A549 treated with AZD2906 at 1 μM for 4 hours (cell line): ENCODE measurements at places on chromosomes 2 and 18. TPM values are rescaled to one million over a fixed set of nuclear protein-coding genes. Genes with fewer than 3 reads are reported as not detected.

TMEM200C gene
- 0.01 to 0.05 TPM in 2 of 5 replicates, not detected in the others for total RNA-seq

DSG4 gene
- not detected in 5 replicates for total RNA-seq

LYPD1 gene
- 13.7 to 20.5 TPM (median 15.7 TPM) in 5 replicates for total RNA-seq

RBMS1 gene
- 46.8 to 55.8 TPM (median 51.8 TPM) in 5 replicates for total RNA-seq

TMEM198 gene
- total RNA-seq: 0.62 to 1.2 TPM (median 0.96 TPM) in 5 replicates

RBKS gene
- total RNA-seq: 6.7 to 8.4 TPM (median 8.1 TPM) in 5 replicates

CREG2 gene
- 6.2 to 12.4 TPM (median 10.5 TPM) in 5 replicates for total RNA-seq

APOB gene
- total RNA-seq: under 0.01 to 0.14 TPM (median 0.04 TPM) in 4 of 5 replicates, not detected in the other

UGT1A4 gene
- 0.06 to 0.11 TPM (median 0.06 TPM) in 3 of 5 replicates, not detected in the others for total RNA-seq

MREG gene
- total RNA-seq: 3.9 to 4.7 TPM (median 4.0 TPM) in 5 replicates

HRH4 gene
- 0.03 TPM in 1 of 5 replicates, not detected in the others for total RNA-seq

FLACC1 gene
- total RNA-seq: 0.14 to 0.20 TPM (median 0.17 TPM) in 3 of 5 replicates, not detected in the others

ADRA2B gene
- total RNA-seq: 0.14 to 0.18 TPM (median 0.14 TPM) in 5 replicates

FAM136A gene
- total RNA-seq: 81.8 to 93.2 TPM (median 89.1 TPM) in 5 replicates

ALK gene
- not detected in 5 replicates for total RNA-seq

PAX3 gene
- not detected in 5 replicates for total RNA-seq

MOGAT1 gene
- not detected in 5 replicates for total RNA-seq

TUBA3D gene
- total RNA-seq: 8.3 to 16.0 TPM (median 10.2 TPM) in 5 replicates

MC2R gene
- total RNA-seq: not detected in 5 replicates

LIMS1 gene
- total RNA-seq: 45.2 to 67.4 TPM (median 59.9 TPM) in 5 replicates

FEV gene
- total RNA-seq: not detected in 5 replicates

TMEM247 gene
- not detected in 5 replicates for total RNA-seq

ERFE gene
- 5.8 to 8.7 TPM (median 7.8 TPM) in 5 replicates for total RNA-seq

CPO gene
- total RNA-seq: 0.05 to 0.11 TPM (median 0.09 TPM) in 4 of 5 replicates, not detected in the other

DNAH7 gene
- 0.66 to 1.6 TPM (median 0.91 TPM) in 5 replicates for total RNA-seq

ACMSD gene
- total RNA-seq: not detected in 5 replicates

TLX2 gene
- total RNA-seq: 0.24 to 0.37 TPM (median 0.30 TPM) in 5 replicates
